ENCODE measurements at places on chromosomes 2 and 18. TPM values are rescaled to one million over a fixed set of nuclear protein-coding genes. Genes with fewer than 3 reads are reported as not detected.

The MOCOS gene
- polyA plus RNA-seq: 0.25 TPM

- no peak overlapping the region for H3K27ac ChIP-seq
- DNase-seq: no peak
- peaks cover 5% of the 10 kb centered on the region for H3K4me1 ChIP-seq
- H3K36me3 ChIP-seq: no peaks in the 10 kb centered on the region
These were observed 76.9 kb upstream of the UNC80 start for GRCh38 chr2:209694748-209695147.

DNA sequence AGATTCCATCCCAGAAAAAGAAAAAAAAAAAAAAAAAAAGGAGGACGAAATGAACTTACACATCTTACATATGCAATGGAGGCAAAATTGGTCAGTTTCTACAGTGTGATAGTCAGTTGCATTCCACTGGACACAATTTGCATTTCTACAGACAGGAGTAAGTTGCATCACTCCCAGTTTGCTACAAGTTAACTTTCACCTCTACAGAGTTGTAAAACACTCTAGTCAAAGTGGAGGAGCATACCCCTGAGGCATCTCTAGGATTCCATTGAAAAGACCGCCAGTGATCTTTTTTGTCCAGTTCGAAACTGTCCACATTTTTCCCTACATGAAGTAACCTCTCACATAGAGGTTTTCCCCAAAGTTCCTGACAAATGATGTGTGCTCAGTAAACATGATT is 202.8 kb downstream of the VAPA start:
- H3K27me3 ChIP-seq: no peaks in the 10 kb centered on the region
- H3K27ac ChIP-seq: no peak overlapping the region
- no peak overlapping the region for H3K4me3 ChIP-seq
- no peaks in the 10 kb centered on the region for H3K4me1 ChIP-seq
- DNase-seq: no peak

The USP40 gene
- polyA plus RNA-seq: 20.8 TPM

DNA sequence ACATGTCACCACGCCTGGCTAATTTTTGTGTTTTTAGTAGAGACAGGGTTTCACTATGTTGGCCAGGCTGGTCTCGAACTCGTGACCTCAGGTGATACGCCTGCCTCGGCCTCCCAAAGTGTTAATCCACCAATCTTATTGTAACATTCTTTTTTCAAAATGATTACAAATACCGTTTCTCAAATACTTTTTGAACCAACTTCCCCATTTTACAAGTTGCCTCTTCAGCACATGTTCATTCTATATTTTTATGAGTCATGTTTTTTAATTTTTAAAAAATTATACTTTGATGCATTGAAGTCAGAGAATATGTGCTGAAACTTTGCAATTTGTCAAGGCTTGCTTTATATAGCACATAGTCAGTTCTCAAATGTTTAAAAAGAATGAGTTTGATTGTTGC is 58.2 kb downstream of the QPCT start:
- no peaks in the 10 kb centered on the region for H3K36me3 ChIP-seq
- H3K27ac ChIP-seq: no peak overlapping the region
- no peak overlapping the region for H3K4me3 ChIP-seq

- no peak for DNase-seq
- no peak overlapping the region for H3K27ac ChIP-seq
- H3K4me1 ChIP-seq: peaks cover 5% of the 10 kb centered on the region
- no peaks in the 10 kb centered on the region for H3K36me3 ChIP-seq
These were observed 108.3 kb downstream of the SMAD7 start for GRCh38 chr18:48842259-48843061.

DNA sequence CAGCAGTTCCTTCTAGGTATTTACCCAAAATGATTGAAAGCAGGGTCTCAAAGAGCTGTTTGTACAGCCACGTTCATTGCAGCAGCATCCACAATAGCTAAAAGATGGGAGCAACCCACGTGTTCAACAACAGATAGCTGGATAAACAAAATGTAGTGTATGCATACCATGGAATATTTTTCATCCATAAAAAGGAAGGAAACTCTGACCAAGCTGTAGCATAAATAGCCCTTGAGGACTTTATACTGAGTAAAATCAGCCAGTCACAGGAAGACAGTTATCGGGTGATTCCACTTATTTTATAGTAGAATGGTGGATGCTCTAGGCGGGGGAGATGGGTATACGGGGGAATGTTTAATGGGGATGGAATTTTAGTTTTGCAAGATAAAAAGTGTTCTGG is 7.5 kb downstream of the TRAPPC12 start:
- H3K27me3 ChIP-seq: no peaks in the 10 kb centered on the region
- H3K4me1 ChIP-seq: no peaks in the 10 kb centered on the region
- DNase-seq: no peak
- no peak overlapping the region for H3K27ac ChIP-seq
- H3K4me3 ChIP-seq: no peak overlapping the region
- H3K36me3 ChIP-seq: peaks cover 10% of the 10 kb centered on the region

DNA sequence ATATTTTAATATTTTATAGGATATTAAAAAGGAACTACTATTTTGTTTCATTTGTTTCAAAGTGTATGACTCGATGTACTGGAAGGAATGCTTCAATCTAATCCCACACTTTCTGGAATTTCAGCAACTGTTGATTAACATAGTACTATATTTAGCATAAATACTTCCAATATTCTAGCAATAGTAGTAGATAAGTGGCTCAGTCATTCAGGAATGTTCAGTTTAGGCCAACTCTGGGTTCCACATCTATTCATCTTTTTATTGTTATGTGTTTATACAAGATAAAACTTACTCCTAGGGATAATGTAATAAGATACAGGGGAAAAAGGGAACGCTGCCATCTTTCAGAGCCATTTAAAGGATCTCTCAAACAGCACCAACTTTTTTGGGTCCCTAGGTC is 22.3 kb upstream of the ORC2 start:
- no peaks in the 10 kb centered on the region for H3K27me3 ChIP-seq
- H3K4me3 ChIP-seq: no peak overlapping the region
- DNase-seq: no peak

The CHRNA1 gene
- 0.13 TPM for polyA plus RNA-seq

GRCh38 chr2:47189635-47190034 is 34.5 kb upstream of the STPG4 start:
- no peaks in the 10 kb centered on the region for H3K27me3 ChIP-seq
- no peak overlapping the region for H3K4me3 ChIP-seq
- H3K27ac ChIP-seq: no peak overlapping the region
- no peak for DNase-seq
- H3K36me3 ChIP-seq: no peaks in the 10 kb centered on the region
